ENCODE measurements at places on chromosomes 12 and 14.

- DNase-seq: no peak
These were observed 39.8 kb upstream of the HMGA2 start for GRCh38 chr12:65784289-65785015.

DNA sequence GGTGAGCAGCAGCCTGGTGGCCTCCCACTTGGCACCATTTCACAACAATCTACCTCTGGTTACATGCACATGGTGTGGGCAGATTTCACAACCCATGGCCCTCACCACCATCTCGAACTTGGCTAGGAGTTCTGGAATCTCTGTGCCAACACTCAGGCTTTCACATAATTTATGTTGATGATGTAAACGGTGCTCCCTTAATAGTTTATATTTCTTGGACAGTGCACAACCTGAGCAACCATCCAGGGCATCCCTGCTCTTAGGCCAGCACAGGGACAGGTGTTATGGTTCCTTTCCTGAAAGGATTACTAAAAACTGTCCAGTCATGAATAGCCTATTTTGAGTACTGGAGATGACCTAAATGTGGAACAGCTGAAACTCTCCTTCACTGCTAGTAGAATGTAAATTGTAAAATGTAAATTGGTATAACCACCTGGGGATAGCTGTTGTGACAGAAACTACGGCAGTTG lies 28.6 kb downstream of the ABCB9 start:
- DNase-seq: no peak

GRCh38 chr14:78512021-78512420 lies 341.8 kb downstream of the NRXN3 start:
- no peak for DNase-seq

GRCh38 chr12:114684098-114684869 lies at the start of gene TBX3:
Gene TBX3 (minus strand): TSS chr12:114684175. CDS start chr12:114683200, 975 bp downstream.
- DNase-seq: peak; percentile 22

DNA sequence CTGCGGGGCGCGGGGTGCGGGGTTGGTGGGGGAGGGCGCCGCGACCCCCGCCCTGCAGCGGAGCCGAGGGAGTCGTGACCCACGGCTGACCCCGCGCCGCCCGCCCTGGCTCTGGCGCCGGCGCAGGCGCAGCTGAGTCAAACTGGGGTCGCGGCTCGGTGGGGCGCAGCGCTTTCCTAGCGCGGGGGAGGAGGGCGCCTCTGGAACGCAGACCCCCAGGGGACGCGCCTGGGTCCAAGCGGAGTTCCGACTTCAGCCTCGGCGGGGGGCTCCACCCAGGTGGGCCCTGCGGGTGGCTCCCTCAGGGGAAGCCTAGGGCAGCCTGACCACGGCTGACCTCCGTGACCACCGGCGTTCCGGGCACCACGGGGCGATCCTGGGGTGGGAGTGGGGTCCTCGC lies 467 bp upstream of the ANHX start:
- no peak for DNase-seq

- no peak for DNase-seq
These were observed 150.2 kb downstream of the SRGAP1 start for GRCh38 chr12:63994704-63995103.

DNA sequence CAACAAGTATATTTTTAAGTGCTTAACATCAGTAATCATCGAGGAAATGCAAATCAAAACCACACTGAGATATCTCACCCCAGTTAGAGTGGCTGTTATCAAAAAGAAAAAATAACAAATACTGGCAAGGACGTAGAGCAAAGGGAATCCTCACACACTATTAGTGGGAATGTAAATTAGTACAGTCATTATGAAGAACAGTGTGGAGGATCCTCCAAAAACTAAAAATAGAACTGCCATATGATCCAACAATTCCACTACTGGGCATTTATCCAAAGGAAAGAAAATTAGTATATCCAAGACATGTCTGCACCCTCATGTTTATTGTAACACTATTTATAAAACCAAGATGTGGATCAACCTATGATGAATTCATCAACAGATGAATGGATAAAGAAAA lies 149.0 kb upstream of the PWP1 start:
- DNase-seq: no peak

DNA sequence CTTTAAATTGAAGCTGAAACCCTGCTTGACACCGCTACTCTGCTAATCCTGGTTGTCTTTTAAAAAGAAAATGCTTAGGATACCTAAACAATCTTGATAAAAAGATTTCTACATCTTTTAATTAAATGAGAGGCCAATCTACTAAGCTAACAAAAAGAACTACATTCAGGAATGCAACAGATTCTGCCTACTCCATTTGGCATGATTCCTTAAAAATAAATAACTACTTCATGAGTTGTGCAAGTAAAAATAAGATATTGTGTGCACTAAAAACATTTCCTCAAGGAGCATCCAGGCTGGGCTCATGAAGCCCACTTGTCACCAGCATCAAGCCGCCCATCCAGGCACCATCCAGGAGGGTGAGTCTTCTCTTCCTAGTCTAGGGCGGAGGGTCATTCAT lies 197.5 kb downstream of the PAX9 start:
- no peak for DNase-seq

- no peak for DNase-seq
These were observed 115.0 kb upstream of the EVL start for GRCh38 chr14:99950181-99950580.

DNA sequence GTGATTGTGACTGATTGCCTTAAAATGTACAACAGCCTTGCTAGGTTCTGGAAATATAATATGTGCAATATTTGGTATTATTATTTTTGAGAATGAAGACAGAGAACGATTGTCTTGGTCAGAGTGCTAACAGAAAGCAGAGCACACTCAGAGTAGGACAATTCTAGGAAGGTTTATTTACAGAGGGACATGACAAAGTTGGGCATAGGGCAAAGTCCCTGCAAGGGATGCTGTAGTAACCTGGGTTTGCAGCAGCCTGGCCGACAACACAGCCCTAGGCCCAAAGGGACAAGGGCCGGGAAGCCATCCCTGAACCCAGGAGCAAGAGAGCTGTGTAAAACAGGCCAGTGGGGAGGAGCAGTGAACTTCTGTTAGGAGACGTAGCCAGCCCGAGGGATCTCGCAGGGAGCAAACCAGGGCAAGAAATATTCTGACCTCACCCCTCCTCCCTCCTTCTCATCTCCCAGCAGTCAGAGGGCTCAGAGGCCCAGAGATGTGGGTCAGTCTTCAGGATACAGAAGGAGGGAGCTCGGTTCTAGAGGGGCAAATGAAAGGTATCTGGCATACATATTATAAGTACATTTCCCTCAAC lies 51.0 kb upstream of the FERMT2 start:
- no peak for DNase-seq

GRCh38 chr14:38404100-38404541 lies 148.2 kb upstream of the CLEC14A start:
- no peak for DNase-seq
